ENCODE measurements at places on chromosomes 3 and 15.

- DNase-seq: no peak
These were observed 30.9 kb upstream of the SEMA3F start for GRCh38 chr3:50124052-50124799.

- no peak for DNase-seq
These were observed 58.1 kb downstream of the COL8A1 start for GRCh38 chr3:99696497-99696896.

DNA sequence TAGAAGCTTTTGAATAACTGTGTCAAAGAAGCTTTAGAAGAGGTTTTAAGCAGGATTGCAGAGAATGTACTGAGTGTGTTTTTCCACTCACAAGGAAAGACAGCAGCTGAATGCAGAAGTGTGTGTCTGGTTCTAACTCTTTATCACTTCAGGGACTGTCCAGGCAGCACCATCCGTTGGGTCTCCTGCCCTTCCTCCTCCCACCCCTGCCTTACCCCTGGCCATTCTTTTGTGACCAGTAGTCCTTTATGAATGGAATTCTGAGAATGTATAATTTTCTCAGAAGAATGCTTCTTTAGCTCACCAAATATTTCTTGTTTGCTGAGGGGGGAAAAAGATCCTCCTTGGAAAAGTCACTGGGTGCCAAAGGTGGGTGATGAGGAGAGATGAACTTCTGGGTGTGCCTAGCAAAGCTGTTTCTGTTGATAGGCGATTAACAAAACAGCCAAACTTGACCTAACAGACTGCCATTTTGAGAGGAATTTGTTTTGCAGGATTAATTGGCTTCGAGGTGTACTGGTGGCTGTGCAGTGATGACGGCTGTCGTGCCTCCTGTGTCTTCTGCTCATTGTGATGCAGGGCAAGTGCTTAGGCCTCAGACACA, 70.9 kb downstream of the IGF1R start:
- no peak for DNase-seq

DNA sequence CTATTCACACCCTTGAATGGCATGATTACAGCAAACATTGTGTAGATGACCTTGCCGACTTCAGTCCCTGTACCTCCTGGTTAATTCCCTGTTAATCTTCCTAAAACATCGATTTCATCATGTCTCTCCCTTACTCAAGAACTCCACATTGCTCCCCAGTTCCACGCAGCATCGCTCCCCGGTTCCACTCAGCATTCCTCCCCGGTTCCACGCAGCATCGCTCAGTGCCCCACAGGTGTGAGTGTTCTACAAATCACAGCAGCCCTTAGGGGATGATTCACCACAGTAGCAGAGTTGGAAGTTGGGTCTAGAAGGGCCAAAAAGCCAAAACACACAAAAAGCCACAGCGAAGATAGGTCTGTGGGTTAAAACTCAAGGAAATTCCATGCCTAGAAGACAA, 8.6 kb upstream of the TNK2 start:
- DNase-seq: no peak

DNA sequence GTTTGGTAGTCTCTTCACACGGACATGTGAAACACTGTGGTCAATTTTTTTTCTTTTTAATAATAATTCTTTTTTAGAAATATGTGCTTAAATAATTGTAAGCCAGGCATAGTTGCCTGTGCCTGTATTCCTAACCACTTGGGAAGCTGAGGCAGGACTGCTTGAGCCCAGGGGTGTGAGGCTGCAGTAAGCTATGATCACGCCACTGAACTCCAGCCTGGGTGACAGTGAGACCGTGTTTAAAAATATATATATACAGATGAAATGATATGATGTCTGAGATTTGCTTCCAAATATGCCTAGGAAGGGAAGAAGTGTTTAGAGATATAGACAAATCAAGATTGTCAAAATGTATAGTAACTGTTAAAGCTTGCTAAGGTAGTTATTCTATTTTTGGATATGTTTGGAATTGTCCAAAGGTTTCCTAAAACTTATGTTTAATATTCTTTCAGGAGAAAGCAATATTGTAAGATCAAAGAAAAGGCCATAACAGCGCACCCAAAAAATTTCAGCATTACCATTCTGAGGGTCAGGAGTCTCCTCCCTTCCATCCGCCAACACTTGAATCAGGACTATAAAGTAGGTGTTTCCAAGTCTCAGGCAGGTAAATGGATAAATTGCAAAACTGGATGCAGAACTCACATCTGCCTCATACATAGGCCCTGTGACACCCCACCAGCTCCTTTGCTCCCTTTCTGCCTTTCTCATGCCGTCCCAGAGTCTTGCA, 532 bp upstream of the SELENOT start:
- no peak for DNase-seq

DNA sequence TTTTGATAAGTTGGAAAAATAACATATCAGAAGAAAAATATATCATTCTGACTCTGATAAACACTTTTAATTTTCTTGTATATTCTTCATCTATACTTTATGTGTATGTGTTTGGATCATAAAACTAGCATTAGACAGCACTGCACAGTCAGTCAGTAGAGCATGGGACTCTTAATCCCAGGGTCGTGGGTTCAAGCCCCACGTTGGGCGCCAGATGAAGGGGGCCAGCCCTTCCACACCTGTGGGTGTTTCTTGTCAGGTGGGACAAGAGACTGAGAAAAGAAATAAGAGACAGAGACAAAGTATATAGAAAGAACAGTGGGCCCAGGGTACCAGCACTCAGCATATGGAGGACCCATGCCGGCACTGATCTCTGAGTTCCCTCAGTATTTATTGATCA, 546.0 kb upstream of the NR2F2 start:
- no peak for DNase-seq

- DNase-seq: no peak
These were observed 26.4 kb upstream of the DOCK3 start for GRCh38 chr3:50648313-50648712.

Data from stimulated activated CD8-positive, alpha-beta memory T cell treated with anti-CD3 and anti-CD28 coated beads, Interleukin-12 subunit alpha, Interleukin-12 subunit beta, amount 100 ng/mL, for 1 hour (primary cell).